ENCODE measurements at places on chromosomes 4 and X.

DNA sequence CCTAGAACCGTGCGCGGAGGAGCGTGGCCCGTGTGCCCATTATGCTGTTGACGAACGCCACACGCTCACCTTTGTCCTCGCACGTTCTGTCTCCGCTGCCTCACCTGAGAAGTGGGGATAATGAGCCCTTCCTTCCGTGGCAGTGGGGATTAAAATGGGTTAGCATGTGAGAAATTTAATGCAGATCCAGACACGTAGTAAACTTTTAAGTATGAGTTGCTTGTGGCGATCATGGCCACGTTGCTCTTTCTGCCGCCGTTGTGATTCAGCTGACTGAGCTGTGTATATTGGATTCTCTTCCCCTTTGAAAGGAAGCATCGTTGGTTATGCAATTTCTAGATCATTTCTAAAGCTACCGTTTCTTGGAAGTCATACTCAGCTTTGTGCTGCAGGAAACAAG, 16.5 kb downstream of the TBC1D14 start:
- DNase-seq = no peak

GRCh38 chrX:46574774-46575381, 1.3 kb downstream of the CHST7 start:
- no peak for DNase-seq

- DNase-seq = no peak
Measured at GRCh38 chrX:12153741-12154140, 15.5 kb downstream of the FRMPD4 start.

DNA sequence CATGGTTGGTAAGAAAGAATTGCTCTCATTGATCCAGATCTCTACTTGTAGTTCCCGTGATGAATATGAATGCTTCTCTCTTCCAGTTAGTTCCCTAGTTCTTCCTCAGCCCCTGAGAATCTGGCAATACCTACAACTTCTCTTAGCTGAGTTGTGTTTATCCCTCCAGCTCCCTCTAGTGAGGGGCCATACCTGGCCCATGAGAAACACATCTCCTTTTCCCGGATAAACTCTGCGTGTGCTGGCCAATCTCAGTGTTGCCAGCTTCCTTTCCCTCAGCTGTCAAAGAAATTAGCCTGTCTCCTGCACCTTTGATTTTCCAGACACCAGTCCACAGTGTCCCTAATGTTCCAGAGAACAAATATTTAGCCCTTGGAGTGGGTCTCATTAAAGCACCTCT, 5.7 kb downstream of the CBLL2 start:
- DNase-seq = no peak

DNA sequence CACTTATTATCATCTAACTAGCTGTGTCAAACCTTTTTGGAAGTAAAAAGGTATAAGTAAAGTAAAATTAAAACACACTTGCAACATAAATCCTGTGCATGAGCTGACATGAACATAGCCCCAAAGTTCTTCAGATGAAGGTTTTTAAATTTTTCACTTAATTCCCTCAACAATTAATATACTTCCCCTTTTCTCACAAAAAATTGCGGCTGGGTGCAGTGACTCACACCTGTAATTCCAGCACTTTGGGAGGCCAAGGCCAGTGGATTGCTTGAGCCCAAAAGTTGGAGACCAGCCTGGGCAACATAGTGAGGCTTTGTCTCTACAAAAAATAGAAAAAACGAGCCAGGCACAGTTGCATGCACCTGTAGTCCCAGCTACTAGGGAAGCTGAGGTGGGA, 16.8 kb downstream of the RASGEF1B start:
- no peak for DNase-seq

DNA sequence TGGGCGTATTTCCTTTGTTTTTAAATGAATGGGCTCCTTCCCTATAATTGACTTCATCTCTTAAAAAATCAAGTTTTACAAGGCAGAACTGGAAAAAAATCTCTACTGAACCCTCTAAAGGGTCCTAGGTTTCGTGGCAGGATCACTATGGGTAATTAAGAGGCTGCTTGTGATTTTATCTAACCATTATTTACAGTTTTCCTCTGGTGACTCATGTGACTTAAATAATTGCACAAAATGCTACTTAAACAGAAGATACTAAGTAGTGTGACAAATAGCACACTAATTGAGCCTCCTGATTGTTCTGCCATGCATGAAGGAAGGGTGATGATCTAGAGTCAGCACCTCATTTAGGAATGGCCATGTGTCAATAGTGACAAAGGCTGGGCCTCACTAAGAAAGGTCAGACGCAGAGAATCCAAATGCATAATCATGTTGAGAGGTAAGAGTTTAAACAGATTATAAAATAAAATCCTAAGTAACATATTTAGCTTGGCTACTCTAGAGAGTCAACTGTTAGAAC, 35.5 kb downstream of the OFD1 start:
- no peak for DNase-seq

DNA sequence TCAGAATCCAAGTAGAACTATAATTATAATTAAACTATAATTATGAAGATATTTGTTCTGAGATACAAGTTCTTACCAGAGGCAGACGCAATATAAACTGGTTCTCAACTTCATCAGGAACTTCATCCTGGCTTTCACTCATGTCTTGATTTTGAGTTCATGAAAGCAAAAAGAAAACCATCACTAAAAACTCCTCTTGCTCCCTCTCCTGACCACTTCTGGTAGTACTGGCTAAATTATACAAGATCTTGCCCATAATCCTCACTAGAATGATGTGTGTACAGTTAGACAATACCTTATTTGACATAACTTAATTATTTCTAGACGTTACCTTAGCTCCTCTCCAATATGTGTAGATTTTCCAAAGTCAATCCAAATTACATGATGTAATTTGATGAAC, 3.7 kb downstream of the TAF7L start:
- DNase-seq = no peak

DNA sequence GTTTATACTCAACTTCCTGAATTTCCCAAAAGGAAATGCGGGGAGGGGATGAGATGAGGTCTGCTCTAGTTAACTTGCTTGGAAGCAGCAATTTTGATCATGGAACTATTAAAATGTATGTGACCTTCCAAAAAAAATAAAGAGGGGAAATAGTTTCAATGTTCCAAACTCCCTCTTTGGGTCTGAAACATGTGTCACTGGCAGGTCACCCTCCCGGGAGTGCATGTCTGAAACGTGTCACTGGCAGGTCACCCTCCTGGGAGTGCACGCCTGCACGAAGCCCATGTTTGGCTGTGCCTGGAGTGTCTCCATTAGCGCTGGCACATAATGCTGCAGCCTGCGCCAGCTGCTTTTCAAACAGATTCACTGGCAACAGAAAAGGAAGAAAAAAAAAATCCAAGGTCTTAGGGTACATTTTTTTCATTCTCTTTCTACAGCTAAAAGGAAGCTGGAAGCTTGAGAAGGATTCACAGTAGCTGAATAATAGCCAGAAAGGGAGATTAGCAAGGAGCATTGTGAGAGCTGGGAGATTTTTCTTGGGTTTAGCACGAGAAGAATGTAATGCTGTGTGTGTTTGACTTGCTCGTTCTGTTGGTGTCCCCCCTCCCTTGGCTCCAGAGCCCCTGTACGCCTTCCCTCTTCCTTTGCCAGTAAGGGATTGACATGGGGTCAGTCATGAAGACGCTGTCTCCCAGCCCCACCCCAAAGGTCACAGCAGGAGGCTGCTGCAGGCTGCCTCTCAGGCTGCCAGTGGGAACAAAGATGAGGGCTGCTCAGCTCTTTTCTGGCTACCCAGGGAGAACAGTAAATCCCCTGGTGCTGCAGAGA, 39.2 kb upstream of the TLR3 start:
- no peak for DNase-seq

- no peak for DNase-seq
Measured at GRCh38 chr4:158018221-158018830, 154.5 kb downstream of the GASK1B start.

DNA sequence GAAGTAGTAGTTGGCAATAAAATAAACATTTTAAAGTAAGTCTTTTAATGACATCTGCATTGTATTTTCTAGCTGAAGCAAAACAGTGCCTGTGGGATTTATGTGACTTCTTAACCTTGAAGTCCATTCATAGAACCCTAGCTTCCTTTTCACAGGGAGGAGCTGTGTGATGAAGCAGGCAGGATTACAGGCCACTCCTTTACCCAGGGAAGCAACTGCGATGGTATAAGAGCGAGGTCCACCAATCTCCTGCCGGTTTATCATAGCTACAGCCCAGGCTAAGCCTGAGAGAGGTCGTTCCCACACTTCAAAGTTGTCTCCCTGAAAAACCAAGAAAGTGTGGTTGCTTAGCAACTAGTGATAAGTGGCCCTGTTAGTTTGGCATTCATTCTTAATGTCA, 7.0 kb downstream of the RPL36A start:
- DNase-seq = no peak

DNA sequence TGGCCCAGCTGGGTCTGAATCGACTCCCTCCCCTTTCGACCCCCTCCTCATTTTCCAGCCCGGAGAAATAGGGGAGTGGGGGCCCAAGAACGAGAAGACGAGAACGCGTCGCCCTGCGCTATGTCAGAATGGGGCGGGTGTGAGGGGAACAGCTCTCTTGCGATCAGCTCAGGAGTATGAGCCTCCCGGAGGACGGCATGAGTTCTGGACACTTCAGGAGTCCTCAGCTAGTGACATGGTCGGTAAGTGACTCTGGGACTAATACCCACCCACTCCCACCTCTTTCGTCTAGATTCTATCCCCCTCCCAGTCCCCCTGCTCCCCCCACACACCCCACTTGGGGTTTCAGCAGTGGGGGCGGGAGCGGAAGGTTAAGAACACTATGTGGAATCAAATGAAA, 944 bp downstream of the KLF8 start:
- DNase-seq = no peak

GRCh38 chrX:139930916-139931645, 1.8 kb downstream of the ATP11C start:
- no peak for DNase-seq

All from stimulated activated CD4-positive, alpha-beta T cell treated with anti-CD3 and anti-CD28 coated beads, Interleukin-1b, Interleukin-23, amount 100 ng/mL, for 1 hour (primary cell).